ENCODE measurements at places on chromosomes 12 and 14.

DNA sequence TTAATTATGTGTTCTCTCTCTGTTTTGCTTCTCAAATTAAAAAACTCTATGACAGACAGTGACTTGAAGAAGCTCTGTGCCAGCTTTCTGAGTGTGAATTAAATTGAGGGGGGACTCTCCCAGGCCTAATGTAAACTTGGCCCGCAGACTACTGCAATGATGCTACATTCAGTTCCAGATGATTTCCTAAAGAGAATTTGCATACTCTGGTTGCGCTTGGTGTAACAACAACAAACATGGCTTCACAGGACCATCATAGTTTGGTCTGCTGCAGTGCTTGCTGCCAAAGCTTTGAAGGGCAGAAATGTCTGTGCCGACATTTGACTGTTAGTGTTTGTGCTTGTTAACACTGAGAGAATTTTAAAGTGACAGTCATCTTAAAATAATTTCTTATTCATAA, 25.0 kb downstream of the CFAP54 start:
- DNase-seq: no peak

- DNase-seq: no peak
Observed at GRCh38 chr12:50188241-50188781, 21.1 kb upstream of the CERS5 start.

- DNase-seq: peak; percentile 63
Observed at GRCh38 chr14:74501135-74501614, 7.6 kb downstream of the ISCA2 start.

DNA sequence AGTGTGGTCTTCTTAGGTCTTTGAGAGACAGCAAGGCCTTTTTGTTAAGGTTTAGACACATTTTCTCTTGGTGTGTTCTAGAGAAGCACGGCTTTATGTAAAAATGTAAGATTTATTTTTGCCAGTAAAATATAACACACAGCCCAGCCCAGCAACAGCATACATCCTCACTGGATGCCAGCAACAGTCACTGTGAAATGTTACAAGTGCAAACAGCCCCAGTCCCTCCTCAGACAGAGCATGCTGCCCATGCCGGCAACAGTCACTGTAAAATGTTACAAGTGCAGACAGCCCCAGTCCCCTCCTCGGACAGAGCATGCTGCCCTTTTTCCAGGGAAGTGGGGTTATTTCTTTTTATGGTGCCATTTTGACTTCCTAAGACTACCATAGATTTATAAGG, 207.6 kb downstream of the CHST11 start:
- DNase-seq: no peak

- DNase-seq: no peak
Observed at GRCh38 chr12:117037289-117038022, 61.8 kb downstream of the TESC start.

GRCh38 chr12:15453613-15454012, 131.3 kb downstream of the PTPRO start:
- no peak for DNase-seq

DNA sequence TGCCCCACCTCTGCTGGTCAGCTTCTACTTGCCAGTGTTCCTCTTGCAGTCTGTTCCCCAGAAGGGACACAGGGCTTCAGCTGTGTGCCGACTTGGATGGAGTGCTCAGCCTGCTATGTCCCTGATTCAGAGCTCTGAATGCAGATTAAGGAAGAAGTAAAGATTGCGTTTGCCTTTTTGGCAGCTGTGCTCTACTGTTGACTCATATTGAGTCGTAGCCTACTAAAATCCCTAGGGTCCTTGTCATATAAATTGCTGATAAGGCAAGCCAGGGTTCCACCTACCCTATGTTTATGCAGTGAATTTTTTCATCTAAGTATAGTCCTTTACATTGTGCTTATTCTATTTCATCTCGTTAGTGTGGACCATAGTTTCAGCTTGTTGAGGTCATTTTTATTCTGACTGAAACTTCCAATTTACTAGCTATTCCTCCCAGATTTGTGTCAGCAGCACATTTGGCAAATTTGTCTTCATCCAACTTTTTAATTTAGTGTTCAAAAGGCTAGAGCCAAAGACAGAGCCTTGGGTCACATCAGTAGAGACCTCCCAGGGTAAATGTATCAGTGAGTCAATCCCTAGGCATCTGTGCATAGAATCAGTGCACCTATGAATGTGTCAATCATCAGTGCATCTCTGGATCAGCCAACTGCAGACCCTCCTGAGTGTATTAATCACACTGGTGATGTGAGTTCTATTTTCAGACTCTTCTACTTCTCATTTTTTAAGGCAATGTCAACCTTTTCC, 31.9 kb downstream of the CACNA1C start:
- peak; percentile 26 for DNase-seq

DNA sequence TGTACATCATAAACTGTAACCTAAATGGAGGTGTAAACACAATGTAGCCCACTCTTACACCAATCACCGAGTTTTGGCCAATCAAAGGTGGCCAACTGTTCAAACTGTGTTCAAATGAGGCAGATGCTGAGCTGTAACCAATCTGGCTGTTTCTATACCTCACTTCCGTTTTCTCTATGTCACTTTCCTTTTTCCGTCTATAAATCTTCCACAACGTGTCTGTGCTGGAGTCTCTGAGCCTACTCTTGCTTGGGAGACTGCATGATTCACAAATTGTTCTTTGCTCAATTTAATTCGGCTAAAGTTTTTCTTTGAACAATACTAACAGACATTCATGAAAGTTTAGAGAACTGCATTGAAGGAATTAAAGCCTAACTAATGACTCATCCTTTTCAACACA, 547.1 kb upstream of the USP15 start:
- DNase-seq: no peak

DNA sequence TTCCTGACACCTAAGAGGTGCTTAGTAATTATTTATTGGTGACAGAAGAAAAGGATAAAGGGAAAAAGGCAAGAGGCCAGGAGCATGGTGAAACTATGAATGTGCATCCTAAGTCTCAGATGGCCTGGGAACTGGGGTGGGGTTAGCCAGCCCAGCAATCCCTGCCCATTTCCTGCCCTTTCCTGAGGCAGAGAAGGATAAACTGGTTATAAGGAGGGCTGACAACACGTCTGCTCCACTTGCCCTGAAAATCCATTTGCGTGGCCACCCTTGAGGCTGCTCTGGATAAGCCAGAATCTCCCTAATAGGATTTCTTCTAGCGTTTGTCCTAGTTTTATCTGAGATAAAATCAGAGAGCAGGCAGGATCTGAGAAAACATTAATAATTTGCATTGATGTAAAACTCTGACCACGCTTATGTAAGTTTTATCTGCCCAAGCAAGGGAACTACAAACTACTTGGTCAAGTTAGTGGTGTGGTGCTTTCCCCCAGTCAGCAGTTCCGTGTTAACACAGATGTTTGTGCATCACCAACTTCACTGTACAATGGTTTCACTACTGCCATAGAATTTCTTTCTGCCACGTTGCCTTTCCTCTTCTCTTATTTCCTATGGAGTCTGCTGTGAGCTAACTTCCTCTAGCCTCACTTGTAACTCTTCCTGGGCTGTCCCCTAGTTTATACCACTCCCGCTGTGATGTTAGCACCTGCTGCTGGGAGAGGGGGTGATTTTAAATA, 392.7 kb downstream of the RPS29 start:
- DNase-seq: no peak

DNA sequence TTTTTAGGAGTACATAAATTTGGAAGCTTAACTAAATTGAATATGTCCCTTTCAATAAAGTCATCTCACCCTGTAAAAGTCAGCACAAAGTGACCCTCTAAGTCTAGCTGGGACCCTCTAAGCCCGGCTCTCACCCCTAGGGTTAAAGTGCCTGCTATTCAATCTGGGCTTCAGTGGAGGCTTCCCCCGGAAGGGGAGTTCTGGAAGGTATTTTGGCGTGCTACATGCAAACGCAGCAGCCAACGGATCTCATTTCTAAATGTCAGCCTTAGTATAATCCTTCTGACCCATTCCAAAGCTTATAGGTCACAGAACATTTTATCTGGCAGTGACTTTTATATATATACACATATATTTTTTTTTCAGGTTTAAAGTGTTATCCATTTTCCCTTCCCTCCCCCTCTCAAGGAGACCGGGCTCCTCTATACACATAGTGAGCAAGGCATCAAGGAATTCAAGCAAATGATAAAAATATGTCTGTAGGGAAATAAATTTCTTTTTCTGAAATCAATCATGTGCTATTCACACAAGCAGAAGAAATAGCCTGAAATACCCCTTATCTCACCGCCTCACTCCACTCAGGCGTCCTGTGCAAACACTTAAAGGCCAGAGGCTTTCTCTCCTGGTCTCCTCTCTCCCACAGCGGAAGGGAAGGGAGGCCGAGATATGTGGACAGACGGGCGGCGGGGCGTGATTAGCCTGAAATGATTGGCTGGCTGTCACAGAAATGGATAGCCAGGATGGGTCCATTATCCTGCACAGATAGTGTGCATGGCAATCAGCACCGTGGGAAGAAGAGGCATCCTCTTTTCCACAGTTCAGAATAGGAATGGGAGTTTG, 301.7 kb downstream of the GALC start:
- DNase-seq: no peak

GRCh38 chr14:103512701-103513611, 9.7 kb downstream of the CKB start:
- DNase-seq: peak; percentile 89

GRCh38 chr12:48198985-48199384, 4.1 kb downstream of the OR10AD1 start:
- no peak for DNase-seq

GRCh38 chr12:53052419-53053217, 2.8 kb downstream of the TNS2 start:
- DNase-seq: peak; percentile 82

- DNase-seq: no peak
Observed at GRCh38 chr14:87600240-87600639, 392.7 kb downstream of the GALC start.

DNA sequence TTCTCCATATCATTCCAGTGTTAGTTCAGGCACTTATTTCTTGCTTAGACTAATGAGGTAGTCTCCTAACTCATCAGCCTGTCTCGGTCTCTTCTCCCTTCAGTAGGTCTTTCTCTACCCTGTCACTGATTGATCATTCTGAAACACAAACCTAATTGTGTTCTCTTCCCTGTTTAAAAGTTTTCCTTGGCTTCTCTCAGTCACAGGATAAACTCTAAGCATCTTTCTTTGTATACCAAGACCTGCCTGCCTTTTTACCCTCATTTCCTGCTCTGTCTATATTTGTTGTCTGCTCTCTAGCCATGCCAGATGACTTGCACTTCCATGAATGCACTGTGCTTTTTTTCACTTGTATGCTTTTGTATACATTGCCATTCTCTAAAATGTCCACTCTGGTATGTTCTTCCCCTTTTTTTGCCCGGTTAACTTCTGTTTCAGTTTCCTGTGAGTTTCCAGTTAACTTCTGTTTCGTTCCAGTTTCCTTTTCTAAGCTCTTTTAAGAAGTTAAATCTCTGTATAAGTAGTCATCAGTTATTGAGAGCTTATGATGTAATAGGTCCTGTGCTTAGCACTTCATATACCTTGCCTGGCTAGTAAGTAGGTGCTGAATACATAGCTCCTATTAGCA, 12.8 kb downstream of the DIP2B start:
- DNase-seq: no peak

DNA sequence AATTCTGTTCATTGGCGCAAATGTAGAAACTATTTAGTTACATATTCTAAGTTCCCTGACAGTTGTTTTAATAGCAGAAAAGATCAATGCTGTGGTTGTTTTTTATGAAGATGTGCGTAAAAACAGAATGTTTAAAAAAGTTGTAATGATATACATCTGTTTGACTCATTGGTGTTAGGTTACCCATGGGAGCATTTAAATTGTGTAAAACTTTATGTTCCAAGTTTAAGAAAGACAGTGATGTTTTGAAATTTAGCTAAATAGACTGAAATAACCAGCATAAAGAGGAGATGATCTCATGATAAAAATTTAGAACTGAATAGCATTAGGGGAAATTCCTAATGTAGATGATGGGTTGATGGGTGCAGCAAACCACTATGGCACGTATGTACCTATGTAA, 3.6 kb downstream of the PELI2 start:
- no peak for DNase-seq

GRCh38 chr12:98504368-98504617, 11.1 kb upstream of the TMPO start:
- no peak for DNase-seq

DNA sequence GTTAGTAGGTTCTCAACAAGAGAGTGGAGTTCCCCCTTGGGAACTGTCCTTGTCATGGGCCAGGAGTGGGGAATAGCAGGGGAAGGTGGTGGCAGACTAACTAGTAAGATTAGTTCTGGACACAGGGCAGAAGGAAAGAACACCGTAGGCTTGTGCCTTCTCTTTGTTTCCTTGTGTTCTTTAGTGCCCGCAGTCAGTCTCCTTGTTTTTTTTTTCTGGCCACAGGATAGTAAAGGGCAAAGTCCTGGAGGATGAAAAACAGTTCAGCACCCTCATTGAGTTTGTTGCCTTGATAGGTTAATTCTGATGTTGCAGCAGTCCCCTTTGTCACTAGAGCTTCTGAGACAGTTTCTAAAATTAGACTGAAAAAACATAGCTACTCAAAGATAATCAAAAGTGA, 8.4 kb downstream of the PEX5 start:
- no peak for DNase-seq

DNA sequence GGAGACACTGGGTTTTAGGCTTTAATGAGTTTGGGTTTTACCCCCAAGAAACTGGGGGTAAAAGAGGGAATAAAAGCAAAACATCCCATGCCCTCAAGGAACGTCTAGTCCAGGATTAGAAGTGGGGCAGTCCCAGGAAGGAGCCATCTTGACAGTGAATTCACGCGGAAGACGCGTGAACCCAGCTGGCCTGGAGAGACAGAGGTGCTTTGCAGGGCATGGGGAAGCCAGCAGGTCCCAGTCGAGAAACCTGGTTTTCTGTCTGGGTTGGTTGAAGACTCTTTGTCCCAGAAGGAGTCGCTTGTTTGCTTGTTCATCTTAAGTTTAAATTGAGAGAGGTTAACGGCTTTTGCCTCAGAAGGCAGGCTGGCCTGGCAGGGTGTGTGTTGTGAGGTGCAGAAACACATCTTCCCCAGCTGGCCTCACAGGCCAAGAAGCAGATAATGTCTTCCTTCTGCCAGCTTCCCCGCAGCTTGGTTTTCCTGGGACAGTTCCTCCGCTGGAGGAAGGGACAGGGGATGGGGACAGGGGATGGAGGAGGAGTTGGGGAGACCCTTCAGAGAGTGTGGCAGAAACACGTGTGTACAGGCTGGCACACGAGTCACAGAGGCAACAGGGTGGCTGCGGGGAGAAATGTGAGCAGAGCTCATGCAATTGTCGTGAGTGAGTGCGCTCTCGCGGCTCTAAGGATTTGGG, 18.5 kb upstream of the CD9 start:
- no peak for DNase-seq

- DNase-seq: peak; percentile 40
Observed at GRCh38 chr14:102544046-102544746, 34.6 kb upstream of the ANKRD9 start.

Data from MCF 10A (cell line).